ENCODE measurements at places on chromosomes 6 and 20.

DNA sequence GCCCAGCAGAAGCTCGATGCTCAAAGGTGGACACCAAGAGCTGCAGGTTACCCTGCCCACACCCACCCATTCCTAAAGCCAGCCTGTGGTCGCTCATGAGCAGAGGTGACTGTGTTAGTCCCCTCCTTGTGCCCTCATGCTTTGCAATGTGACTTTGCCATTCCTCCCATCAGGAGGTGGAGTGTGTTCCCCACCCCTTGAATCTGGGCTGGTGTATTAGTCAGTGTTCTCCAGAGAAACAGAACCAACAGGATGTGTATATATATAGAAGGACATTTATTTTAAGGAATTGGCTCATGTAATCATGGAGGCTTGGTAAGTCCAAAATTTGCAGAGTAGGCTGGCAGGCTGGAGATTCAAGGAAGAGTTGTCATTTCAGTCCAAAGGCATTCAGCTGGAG is 54.4 kb upstream of the RNF24 start:
- DNase-seq: no peak

GRCh38 chr6:47147836-47148344 is 105.8 kb upstream of the ADGRF1 start:
- no peak for DNase-seq

DNA sequence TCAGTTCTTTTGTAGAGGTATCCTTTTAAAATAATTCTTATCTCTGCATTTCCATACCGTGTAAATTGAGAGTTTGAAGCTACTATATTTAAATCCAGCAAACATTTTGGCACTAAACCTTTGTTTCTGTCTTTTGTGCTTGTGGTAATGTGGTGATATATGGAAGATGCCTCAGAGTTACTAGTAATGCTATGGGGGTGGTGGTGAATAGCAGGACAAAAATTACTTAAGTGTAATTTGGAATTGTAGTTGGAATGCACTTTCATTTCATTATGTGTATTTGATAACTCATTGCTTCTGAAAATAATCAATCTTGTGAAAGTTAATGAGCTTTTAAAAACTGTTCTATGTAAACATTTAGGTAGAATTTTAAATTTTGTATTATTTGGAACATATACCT is 404.5 kb downstream of the PHF3 start:
- no peak for DNase-seq

DNA sequence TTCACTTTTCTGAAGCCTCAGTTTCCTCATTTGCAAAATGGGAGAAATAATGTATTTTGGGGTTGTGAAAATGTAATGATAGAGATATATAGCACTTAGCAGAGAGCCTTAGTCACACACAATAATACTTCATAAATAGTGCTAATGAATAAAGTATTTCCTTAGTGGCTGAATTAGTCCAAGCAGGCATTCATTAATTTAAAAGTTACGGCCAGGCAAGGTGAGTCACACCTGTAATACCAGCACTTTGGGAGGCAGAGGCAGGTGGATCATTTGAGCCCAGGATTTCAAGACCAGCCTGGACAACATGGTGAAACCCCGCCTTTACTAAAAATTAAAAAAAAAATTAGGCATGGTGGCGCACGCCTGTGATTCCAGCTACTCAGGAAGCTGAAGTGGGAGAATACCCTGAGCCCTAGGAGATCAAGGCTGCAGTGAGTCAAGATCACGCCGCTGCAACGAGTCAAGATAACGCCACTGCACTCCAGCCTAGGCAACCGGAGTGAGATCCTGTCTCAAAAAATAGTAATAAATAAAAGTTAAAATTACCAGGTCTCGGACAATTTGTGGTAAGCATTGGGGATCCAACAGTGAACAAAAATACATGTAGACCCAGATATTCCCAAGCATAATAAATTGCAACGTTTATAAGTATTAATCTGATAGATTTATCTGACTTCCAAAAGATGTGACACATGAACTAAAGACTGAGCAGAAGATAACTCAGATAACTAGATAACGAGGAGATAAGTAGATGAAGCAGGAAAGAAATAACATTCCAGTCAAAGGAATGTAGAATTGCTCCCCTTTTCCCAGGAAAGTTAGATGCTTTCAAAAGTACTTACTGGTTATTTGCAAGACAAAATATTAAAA is 2.1 kb upstream of the IBTK start:
- DNase-seq: no peak

DNA sequence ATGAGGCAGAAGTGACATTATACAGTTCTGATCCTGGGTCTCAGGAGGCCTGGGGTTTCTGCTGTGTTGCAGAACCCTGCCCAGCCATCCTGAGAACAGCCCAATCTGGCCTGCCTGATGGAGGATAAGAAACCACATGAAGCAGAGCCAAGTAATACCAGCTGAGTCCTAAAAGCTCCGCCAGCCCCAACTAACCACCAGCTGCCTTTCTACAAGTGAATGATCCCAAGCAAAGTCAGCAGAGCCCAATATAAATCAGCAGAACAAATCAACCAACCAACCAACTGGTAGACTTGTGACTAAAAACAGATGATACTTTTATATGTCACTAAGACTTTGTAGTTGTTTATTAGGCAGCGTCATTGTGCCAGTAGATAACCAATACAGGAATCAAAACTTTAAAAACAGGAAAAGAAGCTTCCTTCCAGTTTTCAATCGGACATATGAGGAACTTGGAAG is 52.1 kb downstream of the SNX5 start:
- peak; percentile 54 for DNase-seq

DNA sequence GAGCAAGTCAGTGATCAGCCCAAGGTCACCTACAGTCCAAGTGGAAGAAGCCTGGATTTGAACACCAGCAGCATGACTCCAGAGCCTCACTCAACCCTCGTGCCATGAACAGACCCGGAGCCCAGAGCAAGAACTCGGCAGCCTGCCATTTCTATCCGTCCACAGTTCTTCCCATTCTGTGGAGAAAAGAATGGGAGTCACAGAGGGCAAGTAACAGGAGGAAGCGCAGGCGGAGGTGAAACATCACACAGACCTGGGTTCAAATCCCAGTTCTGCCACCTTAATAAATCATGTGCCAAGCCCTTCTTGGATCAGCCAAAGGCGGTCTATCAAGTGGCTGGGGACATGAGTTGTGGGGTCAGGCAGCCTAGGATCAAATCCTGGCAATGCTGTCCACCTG is 4.3 kb downstream of the PREX1 start:
- peak; percentile 34 for DNase-seq

DNA sequence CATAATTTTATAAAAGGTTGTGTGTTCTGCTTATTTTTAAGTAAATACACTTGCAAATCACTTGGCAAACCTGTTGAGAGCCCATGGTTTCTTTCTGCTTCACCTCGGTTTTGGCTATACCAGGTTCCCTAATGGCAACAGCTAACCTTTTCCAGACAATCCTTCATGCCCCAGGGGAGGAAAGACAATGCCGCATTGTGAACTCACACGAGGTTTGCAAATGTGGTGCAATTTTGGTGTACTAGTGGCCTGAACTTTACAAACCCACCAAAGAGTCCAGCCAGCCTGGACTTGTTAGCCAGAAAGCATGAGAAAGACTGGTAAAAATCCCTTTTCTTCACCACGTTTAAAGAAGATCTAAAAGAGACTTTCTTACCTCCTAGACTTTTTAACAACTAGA is 84.8 kb upstream of the SOX4 start:
- no peak for DNase-seq

GRCh38 chr6:170200458-170200891 is 90.4 kb downstream of the DLL1 start:
- DNase-seq: no peak

- no peak for DNase-seq
Observed at GRCh38 chr6:73637404-73637803, 16.4 kb downstream of the SLC17A5 start.

All from dorsolateral prefrontal cortex (tissue), 122 donors.